Caco-2 (cell line): ENCODE measurements at places on chromosomes 16 and 17. TPM values are rescaled to one million over a fixed set of nuclear protein-coding genes. Genes with fewer than 3 reads are reported as not detected.

DNA sequence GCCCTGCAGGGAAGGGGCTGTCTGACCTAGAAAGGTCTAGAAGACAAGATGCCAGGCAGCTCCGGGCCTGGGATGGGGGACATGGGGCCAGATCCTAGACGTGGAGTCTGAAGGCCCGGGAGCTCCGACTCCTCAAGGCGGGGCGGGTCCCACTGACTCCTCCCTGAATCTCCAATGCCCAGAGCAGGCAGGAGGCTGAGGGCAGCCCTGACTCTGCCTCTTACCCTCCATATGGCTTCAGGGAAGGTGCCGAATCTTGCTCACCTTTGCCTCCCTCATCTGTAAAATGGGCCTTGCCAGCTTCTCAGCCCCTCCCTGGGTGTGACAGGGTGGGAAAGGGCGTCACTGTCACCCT is 14.8 kb downstream of the VASN start:
- no peak overlapping the region for H3K4me3 ChIP-seq
- no peaks in the 10 kb centered on the region for H3K36me3 ChIP-seq
- DNase-seq: no peak
- H3K27ac ChIP-seq: no peak overlapping the region
- peaks cover 13% of the 10 kb centered on the region for H3K4me1 ChIP-seq

Gene EVPL
- total RNA-seq: 0.16 and 0.46 TPM in 2 replicates

DNA sequence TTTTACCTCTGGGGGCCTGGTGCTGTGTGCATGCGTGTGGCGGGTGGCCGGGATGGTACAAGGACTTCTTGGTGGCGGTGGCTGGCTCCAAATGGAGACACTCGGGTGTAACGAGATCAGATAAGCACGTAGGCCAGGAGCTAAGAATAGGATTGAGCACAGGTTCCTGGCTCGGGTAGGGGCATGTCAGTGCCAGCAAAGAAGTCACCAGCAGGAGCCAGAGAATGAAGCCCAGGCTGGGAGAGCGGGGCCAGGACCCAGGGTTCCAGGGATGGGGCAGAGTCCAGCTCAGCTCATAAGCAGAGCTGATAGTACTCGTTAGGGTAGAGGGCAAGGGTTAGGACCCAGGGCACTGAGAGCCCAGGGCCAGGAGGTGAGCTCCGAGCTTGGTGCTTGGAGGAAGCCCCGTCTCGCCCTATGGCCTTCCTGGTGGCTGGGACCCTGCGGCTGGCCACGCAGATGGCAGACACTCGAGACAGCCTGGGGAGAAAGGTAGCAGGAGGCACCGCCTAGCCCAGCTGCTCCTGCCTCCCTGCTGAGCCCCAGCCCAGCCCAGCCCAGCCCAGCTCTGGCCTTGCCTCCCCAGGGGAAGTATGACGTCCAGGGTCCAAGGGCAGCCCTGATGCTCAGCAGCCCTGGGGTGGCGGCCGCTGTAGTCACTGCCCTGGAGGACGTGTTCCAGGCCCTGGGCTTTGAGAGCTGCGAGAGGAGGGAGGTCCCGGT is 8.9 kb downstream of the ZNF213 start:
- no peaks in the 10 kb centered on the region for H3K36me3 ChIP-seq
- H3K4me1 ChIP-seq: no peaks in the 10 kb centered on the region
- no peaks in the 10 kb centered on the region for H3K27me3 ChIP-seq
- H3K27ac ChIP-seq: no peak overlapping the region

Gene CMTM2
- not detected in 2 replicates for total RNA-seq

DNA sequence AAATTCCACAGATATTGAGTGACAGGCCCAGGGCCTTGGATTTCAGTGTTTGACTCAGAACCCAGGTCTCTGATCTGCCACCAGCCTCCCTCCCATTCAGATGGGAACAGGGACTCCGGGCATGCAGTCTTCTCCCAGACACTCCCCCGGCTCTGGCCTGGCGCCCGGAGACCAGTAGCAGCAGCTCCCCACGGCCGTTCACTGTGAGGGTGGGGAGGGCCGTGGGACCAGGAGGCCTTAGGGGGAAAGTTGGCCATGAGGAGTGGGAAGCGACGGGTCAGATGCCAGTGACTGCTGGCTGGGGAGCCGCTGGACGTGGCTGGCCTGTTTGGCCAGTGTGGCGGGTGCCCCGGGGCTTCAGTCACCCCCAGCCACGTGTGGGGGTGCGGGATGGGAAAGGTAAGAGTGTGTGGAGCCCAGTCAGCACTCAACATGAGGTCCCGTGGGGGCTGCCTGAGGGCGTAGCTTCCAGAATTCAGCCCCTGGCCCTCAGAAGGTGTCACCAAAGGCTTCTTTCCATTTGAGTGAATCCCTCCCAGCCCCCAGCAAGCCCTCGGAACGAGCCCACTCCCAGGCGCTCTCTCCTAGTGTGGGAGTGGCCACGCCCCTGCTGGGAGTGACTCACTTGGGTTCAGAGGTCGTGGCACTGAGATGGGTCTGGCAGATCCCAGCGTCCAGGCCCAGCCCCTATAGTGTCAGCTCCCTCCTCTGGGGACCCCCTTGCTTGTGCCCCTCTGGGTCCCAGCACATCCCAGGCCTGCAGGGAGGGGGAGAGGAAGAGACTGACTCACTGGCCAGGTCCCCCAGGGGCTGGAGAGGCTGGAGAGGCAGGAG is 309.4 kb downstream of the SEC14L1 start:
- DNase-seq: peak; percentile 76
- no peaks in the 10 kb centered on the region for H3K27me3 ChIP-seq
- no peaks in the 10 kb centered on the region; the same call in 1 of the 2 replicates for H3K36me3 ChIP-seq
- peak overlapping the region; percentile 95 for H3K27ac ChIP-seq
- H3K4me3 ChIP-seq: peak overlapping the region; percentile 77

DNA sequence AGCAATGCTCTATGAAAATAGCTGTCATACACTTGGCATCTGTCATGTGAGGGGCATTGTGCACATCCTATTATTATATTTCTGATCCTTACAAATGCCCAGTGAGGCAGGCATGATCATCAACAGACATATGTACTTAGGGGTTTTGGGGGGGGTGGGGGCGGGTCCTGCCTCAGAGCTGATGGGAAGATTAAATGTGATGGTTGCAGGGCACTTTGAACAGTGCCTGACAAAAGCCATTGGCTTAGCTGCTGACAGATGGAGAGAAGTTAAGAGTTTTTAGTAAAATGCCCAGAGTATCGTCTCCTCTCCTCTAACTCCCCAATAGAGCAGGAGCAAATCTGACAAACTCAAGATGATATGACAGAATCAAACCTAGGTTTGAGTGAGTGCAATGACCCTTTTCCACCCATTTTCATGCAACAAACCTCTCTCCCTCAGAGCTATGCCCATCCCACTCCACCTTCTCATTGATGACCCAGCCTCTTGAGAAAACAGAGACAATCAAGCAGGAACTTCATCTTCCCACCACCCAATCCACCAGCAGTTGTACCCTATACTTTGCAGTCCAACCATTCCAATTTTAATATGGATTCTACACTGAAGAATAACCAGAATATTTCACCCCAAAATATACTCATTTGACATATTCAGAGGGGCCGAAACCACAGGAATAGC is 4.8 kb downstream of the KLHL11 start:
- H3K36me3 ChIP-seq: no peaks in the 10 kb centered on the region; the same call in 1 of the 2 replicates
- H3K27ac ChIP-seq: no peak overlapping the region

DNA sequence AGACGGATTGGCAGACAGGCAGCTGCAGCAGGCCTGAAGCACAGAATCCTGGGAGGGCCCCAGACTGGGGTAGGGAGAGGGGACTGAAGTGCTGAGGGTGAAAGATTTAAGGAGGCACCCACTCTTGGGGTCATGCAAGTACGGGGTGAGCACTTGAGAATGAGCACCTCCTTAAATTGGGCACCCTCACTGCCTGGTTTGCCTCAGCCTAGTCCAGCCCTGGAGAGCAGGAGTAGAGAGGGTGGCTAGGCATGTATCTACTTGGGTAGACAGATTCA is 154.1 kb upstream of the CDC42EP4 start:
- no peak for DNase-seq
- H3K36me3 ChIP-seq: no peaks in the 10 kb centered on the region
- H3K4me3 ChIP-seq: no peak overlapping the region
- no peak overlapping the region for H3K27ac ChIP-seq
- H3K27me3 ChIP-seq: no peaks in the 10 kb centered on the region
- H3K4me1 ChIP-seq: no peaks in the 10 kb centered on the region

- no peak overlapping the region for H3K27ac ChIP-seq
- H3K4me3 ChIP-seq: no peak overlapping the region
- DNase-seq: no peak
- no peaks in the 10 kb centered on the region for H3K36me3 ChIP-seq
These were observed 32.7 kb upstream of the PIK3R6 start for GRCh38 chr17:8900207-8900606.

DNA sequence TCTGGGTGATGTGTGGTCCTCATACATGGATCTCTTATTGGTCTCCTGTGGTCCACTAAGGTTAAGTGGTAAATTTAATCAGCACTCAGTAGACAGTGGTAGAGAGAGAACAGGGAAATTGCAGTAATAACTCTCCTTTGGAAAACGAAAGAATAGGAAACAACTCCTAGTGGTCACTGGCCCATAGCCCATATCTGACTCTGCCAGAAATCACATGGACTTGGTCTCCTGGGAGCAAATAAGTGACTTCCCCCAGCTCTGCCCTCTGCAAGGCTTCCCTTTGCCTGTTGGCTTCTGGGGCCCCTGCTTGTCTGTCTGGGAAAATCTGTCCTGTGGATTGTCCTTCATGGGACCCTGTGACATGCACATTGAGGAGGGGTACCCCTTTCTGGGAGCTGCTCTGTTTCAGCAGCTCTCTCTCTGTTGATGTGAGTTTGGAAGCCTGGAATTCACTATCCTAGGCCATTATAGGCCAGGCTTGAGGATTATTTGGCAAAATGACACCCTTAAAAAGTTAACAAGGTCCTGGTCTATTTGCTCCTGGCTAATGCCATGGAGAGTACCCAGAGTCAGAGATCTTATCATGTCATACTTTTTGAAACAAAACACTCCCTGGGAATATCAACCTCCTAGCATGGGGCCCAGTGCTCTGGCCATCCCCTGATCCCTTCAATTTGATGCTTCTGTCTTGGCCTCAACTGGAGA is 58.0 kb upstream of the HNF1B start:
- H3K27me3 ChIP-seq: no peaks in the 10 kb centered on the region
- H3K4me3 ChIP-seq: no peak overlapping the region
- H3K27ac ChIP-seq: no peak overlapping the region
- no peaks in the 10 kb centered on the region for H3K36me3 ChIP-seq
- no peaks in the 10 kb centered on the region for H3K4me1 ChIP-seq

DNA sequence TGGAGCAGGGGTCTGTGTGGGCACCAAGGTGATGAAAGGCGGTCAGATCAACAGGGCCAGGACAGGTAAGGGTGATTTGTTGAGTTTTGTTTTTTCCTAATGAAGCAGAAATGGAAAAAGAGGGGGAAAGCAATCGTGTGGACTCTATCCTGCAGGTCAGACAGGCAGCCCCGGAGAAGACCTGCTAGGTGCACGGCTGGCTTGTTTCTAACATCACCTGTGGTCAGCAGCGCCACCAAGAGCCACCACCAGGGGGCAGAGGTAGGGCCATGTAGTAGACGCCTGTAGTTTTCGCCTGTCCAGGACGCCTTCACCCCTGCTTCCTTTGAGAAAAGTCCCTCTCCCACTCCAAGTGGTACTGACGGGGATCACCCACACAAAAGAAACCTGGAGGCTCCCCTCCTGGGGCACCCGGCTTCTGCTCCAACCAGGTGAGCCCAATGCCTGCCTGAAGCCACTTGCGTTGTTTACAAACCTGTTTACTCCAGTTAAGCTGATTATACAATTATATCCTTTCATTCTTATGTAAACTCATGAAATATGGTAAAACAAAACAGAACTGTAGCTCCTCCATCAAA is 54.2 kb upstream of the SEC14L1 start:
- H3K4me3 ChIP-seq: no peak overlapping the region
- no peak overlapping the region for H3K27ac ChIP-seq
- peaks cover 8% of the 10 kb centered on the region for H3K4me1 ChIP-seq
- peak; percentile 95 for DNase-seq

GRCh38 chr16:31206776-31207175 is 4.2 kb upstream of the PYCARD start:
- no peak overlapping the region for H3K4me3 ChIP-seq
- no peaks in the 10 kb centered on the region for H3K4me1 ChIP-seq
- H3K27me3 ChIP-seq: no peaks in the 10 kb centered on the region

DNA sequence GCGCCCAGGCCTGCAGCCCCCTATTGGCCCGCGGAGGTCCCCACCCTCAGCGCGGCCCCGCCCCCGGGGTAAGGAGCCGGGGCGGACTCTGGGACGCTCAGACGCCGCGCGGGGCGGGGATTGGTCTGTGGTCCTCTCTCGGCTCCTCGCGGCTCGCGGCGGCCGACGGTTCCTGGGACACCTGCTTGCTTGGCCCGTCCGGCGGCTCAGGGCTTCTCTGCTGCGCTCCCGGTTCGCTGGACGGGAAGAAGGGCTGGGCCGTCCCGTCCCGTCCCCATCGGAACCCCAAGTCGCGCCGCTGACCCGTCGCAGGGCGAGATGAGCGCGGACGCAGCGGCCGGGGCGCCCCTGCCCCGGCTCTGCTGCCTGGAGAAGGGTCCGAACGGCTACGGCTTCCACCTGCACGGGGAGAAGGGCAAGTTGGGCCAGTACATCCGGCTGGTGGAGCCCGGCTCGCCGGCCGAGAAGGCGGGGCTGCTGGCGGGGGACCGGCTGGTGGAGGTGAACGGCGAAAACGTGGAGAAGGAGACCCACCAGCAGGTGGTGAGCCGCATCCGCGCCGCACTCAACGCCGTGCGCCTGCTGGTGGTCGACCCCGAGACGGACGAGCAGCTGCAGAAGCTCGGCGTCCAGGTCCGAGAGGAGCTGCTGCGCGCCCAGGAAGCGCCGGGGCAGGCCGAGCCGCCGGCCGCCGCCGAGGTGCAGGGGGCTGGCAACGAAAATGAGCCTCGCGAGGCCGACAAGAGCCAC is at the start of gene NHERF1:
Gene NHERF1, plus strand, starts transcription at position 100 of the 750 bp plus-strand sequence. Its CDS starts 219 bp downstream, at position 319.
- DNase-seq: peak; percentile 93
- peaks cover 6% of the 10 kb centered on the region; the same call in 1 of the 2 replicates for H3K36me3 ChIP-seq
- peak within 1 kb of the TSS; percentile 99 for H3K4me3 ChIP-seq
- no peaks in the 10 kb centered on the region for H3K27me3 ChIP-seq
- H3K27ac ChIP-seq: peak within 1 kb of the TSS; percentile 87
- peaks cover 65% of the 10 kb centered on the region for H3K4me1 ChIP-seq

DNA sequence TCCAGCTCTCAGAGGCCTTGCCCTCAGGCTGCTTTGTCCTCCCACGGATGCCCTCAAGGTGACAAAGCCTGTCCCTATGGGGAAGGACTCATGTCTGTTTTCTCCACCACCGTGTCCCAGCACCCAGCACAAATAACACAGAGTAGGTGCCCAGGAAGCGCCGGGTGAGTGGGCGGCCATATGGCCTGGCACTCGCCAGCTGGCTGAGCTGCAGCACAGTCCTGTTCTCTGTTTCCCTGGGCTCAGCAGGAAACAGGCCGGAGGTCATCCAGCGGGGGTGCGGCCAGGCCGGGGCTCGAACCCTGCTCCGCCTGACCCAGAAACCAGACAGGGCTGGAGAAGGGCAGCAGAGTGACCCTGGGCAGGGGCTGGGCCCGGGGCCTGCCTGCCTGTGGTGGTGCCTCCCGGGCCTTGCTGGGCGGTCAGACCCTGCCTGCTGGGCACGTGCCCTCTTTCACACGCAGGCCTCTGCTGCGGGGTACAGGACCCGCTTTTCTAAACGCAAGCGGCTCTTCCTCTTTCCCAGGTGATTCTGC is 139.0 kb upstream of the CIBAR2 start:
- no peak overlapping the region for H3K4me3 ChIP-seq
- DNase-seq: no peak
- H3K27ac ChIP-seq: no peak overlapping the region
- H3K27me3 ChIP-seq: no peaks in the 10 kb centered on the region
